Smooth muscle cell of the pulmonary artery (primary cell): ENCODE measurements at places on chromosomes 1 and 21. TPM values are rescaled to one million over a fixed set of nuclear protein-coding genes. Genes with fewer than 3 reads are reported as not detected.

FASLG gene
- total RNA-seq, result not detected in 2 replicates

WASF2 gene
- 42.7 and 48.8 TPM in 2 replicates for total RNA-seq

SMIM11 gene
- 8.1 and 13.5 TPM in 2 replicates for total RNA-seq

MASP2 gene
- total RNA-seq, result not detected in 2 replicates

NCAM2 gene
- total RNA-seq, result 3.1 and 9.1 TPM in 2 replicates

MCM3AP gene
- 88.4 and 95.5 TPM in 2 replicates for total RNA-seq

DNAJC28 gene
- 0.96 and 1.6 TPM in 2 replicates for total RNA-seq

TFF3 gene
- total RNA-seq, result not detected in 2 replicates

HNRNPCL4 gene
- total RNA-seq, result not detected in 2 replicates

IRF6 gene
- 2.7 and 4.1 TPM in 2 replicates for total RNA-seq
